ENCODE measurements at places on chromosomes 12 and 14. TPM values are rescaled to one million over a fixed set of nuclear protein-coding genes. Genes with fewer than 3 reads are reported as not detected.

MDGA2 gene
- total RNA-seq = not detected

GRCh38 chr14:87643005-87643404 lies 350.0 kb downstream of the GALC start:
- no peak for DNase-seq
- H3K4me1 ChIP-seq = no peaks in the 10 kb centered on the region
- no peaks in the 10 kb centered on the region for H3K27me3 ChIP-seq
- no peak overlapping the region for H3K27ac ChIP-seq

GRCh38 chr12:113060336-113060960 lies 3.9 kb downstream of the DTX1 start:
- H3K4me1 ChIP-seq = peaks cover 75% of the 10 kb centered on the region
- H3K4me3 ChIP-seq = no peak overlapping the region
- no peak for DNase-seq
- no peaks in the 10 kb centered on the region for H3K27me3 ChIP-seq
- H3K27ac ChIP-seq = no peak overlapping the region
- H3K36me3 ChIP-seq = no peaks in the 10 kb centered on the region

GPRC5A gene
- not detected for total RNA-seq

GRCh38 chr12:127143020-127143419 lies 1124.0 kb upstream of the TMEM132C start:
- H3K4me3 ChIP-seq = no peak overlapping the region
- no peaks in the 10 kb centered on the region for H3K36me3 ChIP-seq
- no peak for DNase-seq
- no peak overlapping the region for H3K27ac ChIP-seq
- H3K27me3 ChIP-seq = no peaks in the 10 kb centered on the region

ADAM21 gene
- total RNA-seq = not detected

PLEKHH1 gene
- total RNA-seq = not detected

SLC4A8 gene
- 19.2 TPM for total RNA-seq

GRCh38 chr12:131917139-131917710 lies 11.9 kb upstream of the PUS1 start:
- H3K4me3 ChIP-seq = no peak overlapping the region
- DNase-seq = peak; percentile 39

DNA sequence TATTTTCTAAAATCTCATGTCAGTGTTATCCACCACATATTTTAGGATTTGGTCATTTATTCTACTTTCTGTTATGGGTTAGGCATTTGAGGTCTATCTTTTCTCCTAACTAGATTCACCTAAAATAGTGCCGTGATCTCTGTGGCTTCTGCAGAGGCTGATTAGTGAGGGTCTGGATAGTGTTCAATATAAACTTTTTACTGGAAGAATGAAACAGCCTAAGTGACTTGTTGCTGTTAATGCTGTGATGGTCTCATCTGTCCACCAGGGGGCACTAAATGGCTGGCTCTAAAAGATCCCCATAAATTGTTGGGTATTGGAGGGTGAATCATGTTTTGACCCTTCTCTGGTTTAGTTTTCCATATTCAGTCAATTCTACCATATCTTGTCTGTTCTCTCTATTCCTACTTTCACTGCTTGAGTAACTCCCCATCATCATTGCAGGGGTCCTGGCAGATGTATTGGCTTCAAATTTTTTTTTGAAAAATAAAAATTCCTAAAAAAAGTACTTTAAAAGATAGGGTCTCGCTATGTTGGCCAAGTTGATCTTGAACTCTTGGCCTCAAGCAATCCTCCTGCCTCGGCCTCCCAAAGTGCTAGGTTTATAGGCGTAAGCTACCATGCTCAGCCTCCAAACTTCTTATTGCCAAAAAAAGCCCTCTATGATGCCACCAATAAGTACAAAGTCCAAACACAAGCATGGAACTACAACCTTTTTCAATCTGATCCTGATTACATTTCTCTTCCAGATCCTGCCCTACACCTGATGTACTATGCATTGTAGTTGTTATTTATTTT lies 6.9 kb downstream of the PABPN1 start:
- H3K27ac ChIP-seq = no peak overlapping the region
- no peaks in the 10 kb centered on the region for H3K27me3 ChIP-seq
- H3K4me1 ChIP-seq = peaks cover under 1% of the 10 kb centered on the region
- H3K4me3 ChIP-seq = no peak overlapping the region
- H3K36me3 ChIP-seq = peaks cover 25% of the 10 kb centered on the region

KLRC1 gene
- 180 TPM for total RNA-seq

DNA sequence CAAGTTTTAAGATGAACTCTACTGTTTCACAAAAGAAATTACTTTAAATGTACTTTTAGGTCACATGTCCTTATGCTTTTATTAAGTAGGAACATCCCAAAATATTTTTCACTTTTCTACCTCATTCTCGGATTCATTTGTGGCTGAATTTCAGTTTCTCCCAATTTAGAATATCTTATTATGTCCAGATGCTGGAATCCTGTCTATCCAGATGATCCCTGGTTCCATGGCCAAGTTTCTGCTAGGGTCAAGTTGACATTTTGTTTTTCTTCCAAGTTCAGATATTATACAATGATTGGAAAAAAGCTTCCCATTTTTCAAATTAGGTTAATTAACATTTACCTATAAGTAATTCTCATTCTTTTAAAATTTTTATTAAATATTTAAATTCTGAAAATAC lies 181.8 kb upstream of the SLC16A7 start:
- H3K36me3 ChIP-seq = no peaks in the 10 kb centered on the region
- no peak overlapping the region for H3K27ac ChIP-seq
- no peak for DNase-seq
- H3K4me3 ChIP-seq = no peak overlapping the region
- H3K27me3 ChIP-seq = no peaks in the 10 kb centered on the region

KLRC2 gene
- total RNA-seq = 3.0 TPM

SMCO2 gene
- not detected for total RNA-seq

DNA sequence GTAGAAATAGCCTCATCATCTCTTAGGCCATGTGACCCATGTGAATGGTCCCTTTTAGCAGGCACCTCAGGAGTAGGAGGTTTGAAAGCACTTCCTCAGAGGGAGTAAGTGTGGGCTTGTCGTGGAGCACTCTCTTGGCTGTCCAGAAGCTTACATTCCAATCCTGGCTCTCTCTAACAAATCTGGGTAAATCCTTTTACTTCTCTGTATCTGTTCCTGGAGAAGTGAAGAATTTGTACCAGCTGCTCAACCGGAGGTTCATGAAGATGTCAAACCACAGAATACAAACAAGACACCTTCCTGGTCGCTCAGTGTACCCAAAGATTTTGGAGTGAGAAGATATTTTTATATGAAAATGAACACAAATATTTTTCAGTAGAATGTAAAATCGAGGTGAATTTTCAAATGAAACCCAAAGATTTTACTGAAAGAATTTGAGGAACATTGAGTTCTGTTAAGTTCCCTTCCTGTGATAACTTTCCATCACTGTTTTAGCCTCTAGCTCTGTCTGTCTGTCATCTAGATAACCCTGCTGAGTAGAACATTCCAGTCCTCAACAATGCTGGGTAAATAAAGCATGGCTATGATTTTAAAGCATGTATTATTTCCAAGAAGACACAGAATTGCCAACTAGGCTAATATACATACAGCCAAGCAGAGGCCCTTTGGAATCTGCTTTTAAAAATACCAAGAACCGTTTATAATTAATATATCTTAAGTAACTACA lies 263.9 kb upstream of the RGS6 start:
- no peak for DNase-seq
- H3K36me3 ChIP-seq = peaks cover 15% of the 10 kb centered on the region
- no peaks in the 10 kb centered on the region for H3K4me1 ChIP-seq
- H3K27me3 ChIP-seq = no peaks in the 10 kb centered on the region

DNA sequence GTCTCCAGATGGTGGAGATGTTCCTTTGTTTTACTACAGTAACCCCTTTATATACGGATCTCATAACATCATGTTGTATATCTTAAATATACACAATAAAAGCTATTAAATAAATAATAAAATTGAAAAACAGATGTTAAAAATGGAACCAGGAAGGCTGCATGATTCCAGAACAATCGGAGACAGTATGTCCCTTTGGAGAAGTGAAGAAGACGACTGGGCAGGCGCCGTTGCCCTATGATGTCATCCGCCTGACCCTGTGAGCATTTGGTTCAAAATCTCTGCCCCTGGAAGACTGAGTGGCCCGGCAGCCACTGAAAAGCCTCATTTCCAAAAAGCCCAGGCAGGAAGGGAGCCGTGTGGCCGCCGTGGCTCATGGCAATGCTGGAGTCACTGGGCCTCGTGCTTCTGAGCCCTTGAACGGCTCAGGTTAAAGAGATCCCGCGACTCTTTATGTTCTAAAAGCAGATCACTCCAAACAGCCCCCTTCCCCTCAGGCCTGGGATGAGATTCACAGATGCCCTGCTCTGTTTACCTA lies 30.8 kb downstream of the RIMBP2 start:
- H3K27ac ChIP-seq = no peak overlapping the region
- no peak overlapping the region for H3K4me3 ChIP-seq
- DNase-seq = no peak
- no peaks in the 10 kb centered on the region for H3K27me3 ChIP-seq
- no peaks in the 10 kb centered on the region for H3K4me1 ChIP-seq

ABHD12B gene
- total RNA-seq = not detected

GRCh38 chr12:26373606-26374495 lies 178.5 kb downstream of the SSPN start:
- no peaks in the 10 kb centered on the region for H3K4me1 ChIP-seq
- no peak overlapping the region for H3K27ac ChIP-seq
- DNase-seq = no peak
- no peak overlapping the region for H3K4me3 ChIP-seq
- no peaks in the 10 kb centered on the region for H3K36me3 ChIP-seq

SYCP3 gene
- 3.2 TPM for total RNA-seq

DNA sequence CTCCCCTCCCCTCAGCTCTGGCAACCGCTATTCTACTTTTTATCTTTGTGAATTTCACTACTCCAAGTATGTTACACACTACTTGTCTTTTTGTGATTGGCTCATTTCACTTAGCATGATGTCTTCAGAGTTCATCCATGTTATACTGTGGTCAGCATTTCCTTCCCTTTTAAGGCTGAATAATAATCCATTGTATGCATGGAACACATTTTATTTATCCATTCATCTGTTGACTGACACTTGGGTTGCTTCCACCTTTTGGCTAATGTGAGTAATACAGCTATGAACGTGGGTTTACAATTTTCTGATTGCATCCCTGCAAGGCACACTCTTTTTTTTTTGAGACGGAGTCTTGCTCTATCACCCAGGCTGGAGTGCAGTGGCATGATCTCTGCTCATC lies 53.0 kb upstream of the FUT8 start:
- DNase-seq = no peak
- no peaks in the 10 kb centered on the region for H3K27me3 ChIP-seq
- H3K4me3 ChIP-seq = no peak overlapping the region
- no peak overlapping the region for H3K27ac ChIP-seq
- no peaks in the 10 kb centered on the region for H3K36me3 ChIP-seq

DNA sequence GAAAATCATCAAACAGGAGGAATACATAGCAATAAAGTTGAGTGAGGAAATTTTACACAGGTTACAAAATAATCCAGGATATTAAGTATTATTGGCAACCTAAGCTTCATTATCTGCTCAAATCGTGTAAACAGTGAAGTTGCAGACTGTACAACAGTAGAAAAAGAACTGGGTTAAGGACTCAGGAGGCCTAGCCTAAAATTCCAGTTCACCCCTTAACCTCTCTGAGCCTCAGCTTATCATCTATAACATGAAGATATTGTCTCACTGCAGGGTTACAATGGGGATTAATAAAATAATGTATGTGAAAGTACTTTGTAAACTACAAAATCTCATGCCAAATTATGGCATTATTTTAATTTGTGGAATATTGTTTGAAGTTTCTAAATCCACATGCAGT lies 26.0 kb downstream of the DDHD1 start:
- peak overlapping the region; percentile 80 for H3K27ac ChIP-seq
- H3K27me3 ChIP-seq = no peaks in the 10 kb centered on the region
- no peaks in the 10 kb centered on the region for H3K36me3 ChIP-seq
- H3K4me3 ChIP-seq = peak overlapping the region; percentile 21

DNA sequence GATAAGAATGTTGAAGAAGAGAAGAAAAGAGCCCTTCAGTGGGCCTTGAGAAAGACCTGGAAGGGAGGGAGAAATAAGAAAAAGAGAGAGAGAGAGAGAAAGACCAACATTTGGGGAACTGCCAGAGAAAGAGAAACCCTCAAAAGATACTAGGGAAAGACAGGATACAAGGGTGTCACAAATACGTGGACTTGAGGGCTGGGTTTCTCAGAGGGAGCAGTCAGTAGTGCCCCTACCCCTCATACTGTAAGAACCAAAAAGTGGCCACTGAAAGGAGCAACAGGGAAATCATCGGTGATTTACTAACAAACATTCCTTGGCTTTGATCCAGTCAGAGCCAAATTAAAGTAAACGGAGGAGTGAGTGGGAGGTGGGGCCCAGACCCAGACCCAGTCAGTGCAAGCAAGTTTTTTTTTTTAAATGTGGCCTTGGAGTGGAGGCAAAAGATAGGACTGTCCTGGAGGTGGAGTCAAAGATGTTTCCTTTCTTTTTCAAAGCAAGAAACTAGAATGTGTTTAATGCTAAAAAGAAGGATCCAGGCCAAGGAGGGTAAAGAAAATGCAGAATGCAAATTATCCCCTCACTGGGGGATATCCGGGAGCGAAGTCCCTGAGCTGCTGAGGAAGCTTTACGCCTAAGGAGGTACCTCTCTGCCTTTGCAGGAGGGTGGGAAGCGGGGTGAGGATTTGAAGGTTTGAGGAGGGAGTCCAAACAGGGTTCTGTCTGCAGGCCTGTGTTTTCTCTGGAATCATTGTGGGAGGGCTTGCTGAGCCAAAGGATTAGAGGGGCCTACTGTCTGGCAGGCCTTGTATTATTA lies 143.5 kb upstream of the AMIGO2 start:
- no peak overlapping the region for H3K4me3 ChIP-seq
- peaks cover 21% of the 10 kb centered on the region for H3K36me3 ChIP-seq
- peaks cover 45% of the 10 kb centered on the region for H3K4me1 ChIP-seq
- peak overlapping the region; percentile 50 for H3K27ac ChIP-seq

GRCh38 chr12:16526693-16527092 lies 79.3 kb downstream of the LMO3 start:
- H3K27me3 ChIP-seq = no peaks in the 10 kb centered on the region
- no peak for DNase-seq
- no peak overlapping the region for H3K27ac ChIP-seq
- no peak overlapping the region for H3K4me3 ChIP-seq

DNA sequence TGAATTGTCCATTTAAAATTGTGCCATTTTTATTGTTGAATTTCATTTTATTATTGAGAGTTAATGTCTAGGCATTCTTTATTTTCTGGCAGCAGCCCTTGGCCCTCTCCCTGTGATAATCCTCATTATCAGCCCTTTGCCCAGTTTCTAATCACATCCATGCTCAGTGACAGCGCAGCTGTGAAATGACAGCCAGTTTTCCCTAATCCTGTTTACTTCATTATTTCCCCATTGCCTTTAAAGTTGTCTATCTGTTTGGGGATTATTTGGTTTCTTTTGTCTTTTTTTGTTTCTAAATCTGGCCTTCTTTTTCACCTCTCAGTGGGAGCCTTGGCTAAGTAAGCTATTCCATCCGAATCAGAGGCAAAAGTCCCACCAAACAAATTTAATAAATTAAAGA lies 476.9 kb downstream of the SLC6A15 start:
- DNase-seq = no peak
- no peak overlapping the region for H3K27ac ChIP-seq
- no peaks in the 10 kb centered on the region for H3K4me1 ChIP-seq
- no peak overlapping the region for H3K4me3 ChIP-seq

AHNAK2 gene
- 0.05 TPM for total RNA-seq

- no peak overlapping the region for H3K27ac ChIP-seq
These were observed 54.2 kb downstream of the ITPK1 start for GRCh38 chr14:93061380-93062012.

MYO1H gene
- not detected for total RNA-seq

All from natural killer cell (primary cell).